Stromal cell of bone marrow (primary cell): ENCODE measurements at places on chromosomes 5 and 9.
A peak's percentile ranks its signal among the peaks of the same experiment; 100 is the strongest.

- no peak for DNase-seq
These were observed 277.8 kb upstream of the FBXL7 start for GRCh38 chr5:15222156-15222555.

- no peak for DNase-seq
These were observed 449.8 kb downstream of the ISL1 start for GRCh38 chr5:51832934-51833470.

DNA sequence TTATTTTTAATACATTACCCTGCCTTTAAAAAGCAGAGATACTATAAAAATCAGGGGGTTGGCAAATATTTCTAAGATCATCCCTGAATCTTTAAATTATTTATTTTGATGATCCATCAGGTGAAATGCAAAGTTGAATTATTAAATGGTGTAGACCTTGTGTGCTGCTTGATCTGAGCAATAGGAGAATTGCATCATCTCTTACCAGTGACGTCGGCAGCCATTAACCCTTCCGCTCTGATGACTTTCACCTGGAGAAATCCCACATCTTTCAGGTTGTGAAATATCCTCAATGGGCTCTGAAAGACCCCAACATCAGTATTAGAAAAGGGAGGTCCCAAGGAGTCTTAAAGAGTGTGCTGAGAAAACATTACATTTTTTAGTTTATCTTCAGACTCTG, 270.2 kb downstream of the SLF1 start:
- no peak for DNase-seq

- DNase-seq, result no peak
These were observed 82.3 kb downstream of the DAPK1 start for GRCh38 chr9:87579781-87580541.

DNA sequence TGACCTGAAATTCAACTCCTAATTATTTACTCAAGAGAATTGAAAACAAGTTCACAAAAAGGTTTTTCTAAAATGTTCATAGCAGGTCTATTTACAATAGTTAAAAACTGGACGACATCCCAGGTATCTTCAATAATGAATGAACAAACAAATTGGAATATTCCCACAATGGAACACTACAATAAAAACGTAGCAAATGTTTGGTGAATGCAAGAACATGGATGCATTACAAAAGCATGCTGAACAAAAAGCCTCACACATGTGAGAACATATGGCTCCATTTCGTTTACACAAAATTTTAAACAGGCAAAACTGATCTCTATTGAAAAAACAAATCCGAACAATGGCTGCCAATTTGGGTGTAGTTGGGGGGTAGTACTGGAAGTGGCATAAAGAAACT, 669.9 kb downstream of the MTRR start:
- no peak for DNase-seq

DNA sequence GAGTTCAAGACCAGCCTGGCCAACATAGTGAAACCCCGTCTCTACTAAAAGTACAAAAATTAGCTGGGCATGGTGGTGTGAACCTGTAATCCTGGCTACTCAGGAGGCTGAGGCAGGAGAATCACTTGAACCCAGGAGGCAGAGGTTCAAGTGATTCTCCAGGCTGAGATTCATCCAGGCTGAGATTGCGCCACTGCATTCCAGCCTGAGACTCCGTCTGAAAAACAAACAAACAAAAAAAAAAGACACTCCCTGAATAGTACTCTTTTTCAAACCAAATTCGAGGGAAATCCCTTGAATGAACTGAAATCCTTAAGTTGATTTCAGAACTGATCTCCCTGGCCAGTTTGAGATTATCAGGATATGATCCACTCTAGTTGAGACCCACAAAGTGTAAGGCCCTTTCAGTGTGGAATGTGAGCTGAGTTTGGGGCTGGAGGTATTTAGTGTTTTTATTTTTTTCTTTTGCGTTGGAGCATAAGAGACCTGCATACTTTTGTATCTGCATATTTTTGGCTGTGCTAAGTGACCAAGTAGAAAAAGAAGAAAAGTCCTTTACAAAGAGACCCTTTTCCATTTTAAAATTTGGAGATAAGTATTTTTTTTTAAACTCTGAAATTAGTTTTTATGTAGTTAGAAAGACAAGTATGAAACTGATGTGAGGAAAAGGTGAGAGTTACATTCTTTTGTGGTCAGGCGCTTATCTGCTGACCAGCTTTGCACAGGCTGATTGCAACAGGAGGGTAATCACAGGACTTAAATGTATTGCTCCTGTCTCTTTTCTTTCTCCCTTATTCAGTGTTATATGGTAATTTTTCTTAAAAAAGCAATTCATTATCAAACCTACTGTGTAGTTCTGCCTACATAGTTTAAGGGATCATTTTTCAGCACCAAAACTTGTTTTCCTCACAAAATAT, 42.9 kb downstream of the TMEFF1 start:
- no peak for DNase-seq

DNA sequence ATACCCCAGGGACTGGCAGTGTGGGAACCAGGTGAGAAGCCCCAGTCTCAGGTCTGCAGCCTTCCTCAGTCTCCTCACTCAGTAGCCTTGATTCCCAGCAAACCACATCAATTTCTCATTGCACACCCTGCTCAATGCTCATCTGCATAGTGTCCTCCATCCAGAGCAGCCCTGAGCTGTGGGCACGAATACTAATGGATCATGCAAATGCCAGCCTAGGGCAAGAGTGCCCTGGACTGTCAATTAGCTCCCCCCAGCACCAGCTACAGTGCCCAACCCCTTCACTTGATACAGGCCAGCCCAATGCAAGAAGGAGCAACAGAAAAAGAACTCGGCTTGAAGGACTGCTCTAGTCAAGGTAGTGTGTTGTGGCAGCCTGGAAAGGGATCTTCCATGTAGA, 9.8 kb upstream of the KCNIP1 start:
- DNase-seq, result no peak

GRCh38 chr5:140833993-140834392, at the start of gene PCDHA7:
Gene PCDHA7, plus strand, starts transcription at chr5:140834269. Its CDS starts 115 bp downstream, at chr5:140834384.
- no peak for DNase-seq

- DNase-seq, result no peak
These were observed 52.3 kb upstream of the EGFL7 start for GRCh38 chr9:136610426-136610825.

DNA sequence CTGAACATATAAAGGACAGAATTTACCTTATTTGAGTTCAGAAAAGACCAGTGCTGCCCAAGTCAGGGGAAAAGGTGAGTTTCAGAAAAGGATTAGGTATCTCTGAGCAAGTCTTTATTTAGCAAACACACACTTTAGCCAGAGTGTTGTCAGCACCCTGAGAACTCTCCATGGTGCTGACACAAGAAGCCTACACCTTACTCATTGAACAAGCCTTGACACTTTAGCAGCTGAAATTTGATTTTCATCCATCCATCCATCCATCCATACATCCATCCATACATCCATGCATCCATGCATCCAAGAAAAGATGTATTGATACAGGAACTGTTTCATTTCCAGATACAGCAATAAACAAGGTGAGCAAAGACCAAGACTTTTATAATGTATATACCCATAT, 311.2 kb downstream of the TRIM32 start:
- DNase-seq, result no peak

DNA sequence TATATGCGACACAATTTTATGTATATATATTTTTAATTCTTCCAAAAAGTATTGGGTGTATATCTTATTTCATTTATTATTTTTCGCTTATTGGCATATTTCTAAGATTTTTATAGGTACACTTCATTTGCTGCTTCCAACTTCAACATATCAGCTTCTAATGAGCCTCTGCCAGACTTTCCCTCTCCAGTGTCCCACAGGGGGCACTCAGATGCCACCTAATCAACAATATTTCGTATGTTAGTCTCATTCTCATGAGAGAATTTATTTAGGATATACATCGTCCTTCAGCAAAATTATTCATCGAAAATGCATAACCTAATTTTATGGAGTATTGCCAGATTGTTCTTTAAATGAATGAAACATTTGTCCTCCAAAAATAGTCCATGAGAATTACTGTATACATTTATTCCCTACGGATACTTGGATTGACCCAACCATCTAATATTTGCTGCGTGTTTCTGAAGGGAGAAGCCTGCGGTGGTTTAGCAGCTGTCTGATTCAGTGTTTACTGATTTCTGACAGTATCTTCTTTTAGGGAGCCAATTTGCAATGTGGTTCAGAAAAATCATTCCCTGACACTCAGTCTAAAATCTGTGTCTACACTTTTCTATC, 100.6 kb upstream of the SELENOP start:
- DNase-seq, result peak; percentile 32

DNA sequence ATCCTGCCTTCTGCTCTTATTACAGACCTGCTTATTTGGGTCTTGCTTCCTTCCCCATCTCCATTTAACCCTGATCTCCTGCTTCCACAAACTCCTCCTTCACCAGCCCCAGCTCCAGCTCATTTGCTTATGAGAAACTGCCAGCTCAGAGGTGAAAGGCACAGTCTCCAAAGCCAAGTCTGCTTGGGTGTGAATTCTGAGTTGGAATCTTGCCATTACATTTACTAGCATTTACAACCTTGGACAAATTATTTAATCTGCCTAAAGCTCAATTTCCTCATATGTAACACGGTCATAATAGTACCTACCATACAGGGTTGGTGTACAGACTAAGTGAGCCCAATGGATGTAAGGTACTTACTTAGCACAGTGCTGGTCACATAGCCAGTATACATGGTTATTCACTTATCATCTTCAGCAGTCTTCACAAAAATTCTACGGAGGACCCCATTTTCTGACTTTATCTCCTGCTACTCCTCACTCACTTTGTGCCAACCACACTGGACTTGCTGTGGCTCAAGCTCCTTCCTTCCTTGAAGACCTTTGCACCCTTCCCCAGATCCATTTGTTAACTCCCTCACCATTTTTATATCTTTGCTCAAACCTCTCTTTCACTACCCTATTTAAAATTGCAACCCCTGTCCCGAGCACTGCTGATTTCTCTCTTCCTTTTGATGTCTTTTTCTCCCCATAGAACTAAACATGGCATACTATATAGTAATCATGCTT, 86.2 kb downstream of the DOCK2 start:
- DNase-seq, result no peak

GRCh38 chr5:126948011-126948355, 82.4 kb downstream of the MARCHF3 start:
- no peak for DNase-seq

DNA sequence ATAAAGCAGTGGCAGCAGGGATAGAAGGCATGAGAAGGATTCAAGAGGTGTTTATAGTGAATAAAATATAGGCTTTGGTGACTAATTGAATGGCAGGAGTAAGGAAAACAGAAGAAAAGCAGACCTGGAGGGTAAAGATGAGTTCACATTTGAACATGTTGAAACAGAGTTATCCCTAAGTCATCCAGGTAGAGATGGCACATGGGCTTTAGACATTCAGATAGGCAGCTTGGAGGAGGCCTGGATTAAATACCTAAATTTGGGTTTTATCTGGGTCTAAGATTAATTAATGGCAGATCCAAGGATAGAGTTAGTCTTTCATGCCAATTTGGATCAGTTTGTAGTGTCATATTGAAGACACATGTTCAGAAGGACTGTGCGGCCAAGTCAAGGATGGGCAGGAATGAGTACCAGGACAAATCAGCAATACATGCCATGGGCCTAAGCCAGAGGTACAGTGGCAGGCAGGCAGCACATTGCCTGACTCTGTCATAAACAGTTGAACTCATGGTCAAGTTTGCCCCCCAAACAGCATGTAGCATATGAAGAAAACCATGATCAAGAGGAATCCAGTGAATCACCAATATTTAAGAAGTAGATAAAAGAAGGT, 115.5 kb upstream of the SLC12A2 start:
- no peak for DNase-seq

DNA sequence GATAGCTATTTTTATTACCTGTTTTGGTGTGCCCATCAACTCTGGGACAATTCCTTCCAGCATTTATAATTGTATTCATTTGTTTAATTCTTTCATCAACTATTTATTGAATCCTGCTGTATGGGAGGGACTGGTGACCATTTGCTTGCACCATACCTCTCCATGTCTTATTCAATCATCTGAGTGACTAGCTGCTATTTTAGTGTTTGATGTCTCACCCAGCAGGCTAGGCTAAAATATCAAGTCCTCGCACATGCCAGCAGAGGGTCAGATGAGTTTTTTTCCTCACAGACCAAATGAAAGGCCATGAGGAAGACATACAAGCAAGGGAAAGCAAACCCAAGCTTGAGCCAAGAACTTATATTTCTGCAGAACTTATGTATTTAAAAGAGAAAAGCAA, 63.9 kb downstream of the CETN3 start:
- no peak for DNase-seq

DNA sequence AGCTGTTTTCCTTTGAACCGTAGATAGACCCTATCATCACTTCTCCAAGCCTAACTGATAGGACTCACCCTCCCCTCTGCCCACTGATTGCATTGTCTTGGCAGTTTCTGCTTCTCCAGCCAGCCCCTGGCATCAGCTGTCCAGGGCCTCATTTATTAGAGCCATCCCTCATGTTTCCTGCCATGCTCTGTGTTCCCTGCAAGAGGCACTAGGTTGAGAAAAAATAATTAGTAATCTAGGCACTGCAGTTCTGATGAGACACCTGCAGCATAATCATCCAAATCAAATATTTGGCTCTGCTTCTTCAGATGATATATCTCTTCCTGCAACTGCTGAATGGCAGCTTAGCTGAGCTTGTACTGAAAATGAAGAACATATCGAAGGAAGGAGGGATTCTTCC, 303.0 kb upstream of the TLE4 start:
- DNase-seq, result no peak

DNA sequence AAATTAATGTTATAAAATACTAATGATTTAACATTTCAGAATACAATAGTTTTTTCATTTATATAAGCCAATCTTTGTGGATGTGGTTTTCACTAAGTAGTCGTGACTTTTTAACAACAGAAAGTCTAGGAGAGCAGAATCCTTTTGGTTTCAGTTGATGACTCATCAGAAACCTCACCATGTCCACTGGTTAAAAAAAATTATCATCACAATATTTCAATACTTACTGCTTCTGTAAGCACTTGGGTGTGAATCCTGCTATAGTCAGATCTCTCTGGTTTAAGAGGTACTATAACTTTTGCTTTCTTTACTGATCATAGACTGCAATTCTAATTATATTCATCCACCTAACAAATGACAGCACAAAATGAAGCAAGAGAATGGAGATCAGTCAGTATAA, 77.2 kb downstream of the MRPS30 start:
- DNase-seq, result no peak

DNA sequence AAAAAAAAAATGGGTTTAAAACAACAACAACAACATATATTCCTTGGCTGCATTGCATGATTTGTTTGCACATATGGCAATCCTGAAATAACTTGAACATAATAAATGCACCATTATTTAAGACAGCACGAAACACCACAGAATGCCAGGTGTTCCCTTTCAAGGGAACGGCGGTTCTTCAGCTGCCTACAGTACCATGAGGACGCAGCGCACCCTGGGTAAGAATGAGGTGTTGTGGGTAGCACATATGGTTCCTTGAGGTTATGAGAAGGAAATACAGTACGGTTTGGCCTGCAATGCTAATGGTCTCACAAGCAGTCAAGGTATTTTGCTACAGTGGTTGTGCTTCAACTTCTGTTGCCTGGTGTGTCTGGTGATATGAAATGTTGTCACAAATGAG, 174.8 kb downstream of the SLC12A2 start:
- no peak for DNase-seq

GRCh38 chr5:99644822-99645221, 716.0 kb upstream of the CHD1 start:
- DNase-seq, result no peak
